Activated T-cell treated with anti-CD3 and anti-CD28 coated beads for 4 hours (primary cell): ENCODE measurements at places on chromosomes 5 and 9.

DNA sequence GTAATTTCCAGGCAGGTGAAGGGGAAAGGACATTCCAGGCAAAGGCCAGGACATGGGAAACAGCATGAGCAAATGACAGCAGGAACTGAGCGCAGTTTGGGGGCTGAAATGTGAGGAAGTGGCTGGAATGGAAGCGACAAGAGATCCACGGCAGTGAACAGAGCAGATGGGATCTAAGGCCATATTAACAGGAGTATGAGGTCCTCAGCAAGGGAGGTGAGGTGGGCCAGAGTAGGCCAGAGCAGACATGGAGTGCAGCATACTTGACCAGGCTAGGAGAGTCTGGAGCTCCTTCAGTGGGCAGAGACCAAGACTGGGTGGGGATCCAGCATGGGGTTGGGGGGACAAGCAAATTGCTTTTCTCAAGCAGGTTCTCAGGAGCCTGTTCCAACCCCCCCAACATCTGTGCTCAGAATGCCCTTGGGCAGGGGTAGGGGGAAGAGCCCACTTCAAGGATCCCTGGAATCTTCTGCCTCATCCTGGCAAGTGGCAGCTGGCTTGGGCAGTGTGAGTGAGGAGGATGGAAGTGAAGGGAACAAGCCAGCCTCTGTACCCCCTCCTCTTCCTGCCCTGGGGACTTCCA, 34.5 kb downstream of the DAB2IP start:
- DNase-seq: no peak

DNA sequence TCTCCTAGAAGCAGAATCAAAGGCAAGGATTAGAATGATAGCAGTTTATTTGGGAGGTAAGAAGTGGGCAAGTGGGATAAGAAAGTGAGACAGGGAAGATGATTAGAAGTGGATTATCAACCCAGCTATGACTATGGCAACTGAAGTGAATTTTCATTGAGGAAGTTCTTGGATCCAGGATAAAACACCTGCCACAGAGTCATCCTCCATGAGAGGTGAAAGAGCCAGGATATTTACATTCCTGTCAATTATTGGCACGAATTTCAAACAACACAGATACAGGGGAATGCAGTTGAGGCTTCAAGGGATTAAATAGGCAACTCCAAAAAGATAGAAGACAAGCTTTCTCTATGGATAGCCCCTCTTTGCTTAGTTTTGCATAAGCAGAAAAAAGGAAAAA, 31.8 kb upstream of the ZNF366 start:
- no peak for DNase-seq

DNA sequence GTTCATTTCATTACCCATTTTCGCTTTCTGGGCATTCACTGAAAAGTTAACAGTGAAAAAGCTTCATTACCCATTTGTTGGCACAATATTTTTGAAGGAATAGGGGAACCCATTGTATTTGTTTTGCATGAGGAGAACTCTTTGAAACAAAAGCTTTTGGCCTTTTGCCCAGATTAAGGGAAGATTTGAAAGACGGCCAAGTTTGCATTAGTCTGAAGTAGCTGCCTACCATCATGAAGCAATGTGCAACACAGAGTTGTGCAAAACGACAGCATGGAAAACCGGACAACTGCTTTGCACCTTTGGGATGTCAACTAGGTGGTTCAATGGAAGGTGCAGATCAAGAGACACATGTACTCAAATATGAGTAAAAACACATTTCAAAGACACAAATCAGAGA, 84.9 kb downstream of the TRPM3 start:
- no peak for DNase-seq

- DNase-seq: no peak
Observed at GRCh38 chr5:159324102-159324755, 6.1 kb downstream of the IL12B start.

DNA sequence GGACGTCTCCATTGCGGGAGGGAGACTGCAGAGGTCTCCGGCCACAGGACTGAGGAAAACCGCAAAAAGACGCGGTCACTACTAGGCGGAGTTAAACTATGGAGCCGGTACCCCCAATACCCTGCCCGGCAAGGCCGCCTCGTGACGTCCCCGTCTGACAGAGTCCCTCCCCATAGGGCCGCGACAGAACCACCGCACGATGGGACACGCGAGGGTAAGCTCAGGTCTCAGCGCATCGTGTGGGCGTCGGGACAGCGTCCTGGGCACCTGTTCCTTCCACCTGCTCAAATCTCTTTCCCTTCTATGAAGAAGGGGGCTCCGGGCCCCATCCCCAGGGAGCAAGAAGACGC, 35.2 kb upstream of the GLDC start:
- peak; percentile 58 for DNase-seq

- no peak for DNase-seq
Observed at GRCh38 chr5:1652873-1653697, 129.3 kb upstream of the LPCAT1 start.

- DNase-seq: no peak
Observed at GRCh38 chr9:4886698-4887097, 94.0 kb downstream of the RCL1 start.

- DNase-seq: no peak
Observed at GRCh38 chr5:116076496-116076895, 8.3 kb upstream of the COMMD10 start.

DNA sequence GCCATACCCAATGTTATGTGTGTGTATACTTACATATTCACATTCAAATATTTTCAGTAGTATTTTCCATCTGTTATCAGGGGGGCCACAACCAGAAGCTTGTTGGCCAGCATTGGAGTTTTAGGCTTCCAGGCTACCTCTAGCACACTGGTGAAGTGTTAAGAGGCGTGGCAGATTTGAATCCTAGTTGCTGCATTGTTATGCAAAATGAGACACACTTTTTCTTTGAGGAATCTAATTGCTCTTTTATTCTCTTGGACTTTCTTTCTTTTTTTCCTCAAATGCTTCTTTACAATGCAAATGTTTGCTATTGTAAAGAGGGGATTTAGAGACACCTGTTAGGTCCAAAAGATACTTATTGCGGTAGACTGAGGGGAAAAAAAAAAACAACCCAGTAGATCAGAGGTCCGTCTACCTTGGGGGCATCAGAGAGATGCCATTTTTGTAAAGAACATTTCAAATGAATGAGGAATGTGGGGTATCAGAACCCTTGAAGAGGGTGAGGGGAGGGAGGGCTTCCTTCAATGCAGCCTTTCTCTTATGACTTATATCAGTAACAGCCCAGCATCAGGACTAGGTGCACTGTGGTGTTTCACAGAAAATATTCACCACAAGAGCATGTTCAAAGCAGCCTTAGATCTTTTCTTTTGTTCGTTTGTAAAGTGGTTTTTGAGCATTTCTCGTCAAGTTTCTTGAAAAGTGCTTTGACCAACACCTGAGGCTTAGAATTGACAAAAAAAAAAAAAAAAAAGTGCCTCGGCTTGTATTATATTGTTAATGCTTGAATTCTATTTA, 3.8 kb downstream of the SMARCA2 start:
- DNase-seq: no peak

DNA sequence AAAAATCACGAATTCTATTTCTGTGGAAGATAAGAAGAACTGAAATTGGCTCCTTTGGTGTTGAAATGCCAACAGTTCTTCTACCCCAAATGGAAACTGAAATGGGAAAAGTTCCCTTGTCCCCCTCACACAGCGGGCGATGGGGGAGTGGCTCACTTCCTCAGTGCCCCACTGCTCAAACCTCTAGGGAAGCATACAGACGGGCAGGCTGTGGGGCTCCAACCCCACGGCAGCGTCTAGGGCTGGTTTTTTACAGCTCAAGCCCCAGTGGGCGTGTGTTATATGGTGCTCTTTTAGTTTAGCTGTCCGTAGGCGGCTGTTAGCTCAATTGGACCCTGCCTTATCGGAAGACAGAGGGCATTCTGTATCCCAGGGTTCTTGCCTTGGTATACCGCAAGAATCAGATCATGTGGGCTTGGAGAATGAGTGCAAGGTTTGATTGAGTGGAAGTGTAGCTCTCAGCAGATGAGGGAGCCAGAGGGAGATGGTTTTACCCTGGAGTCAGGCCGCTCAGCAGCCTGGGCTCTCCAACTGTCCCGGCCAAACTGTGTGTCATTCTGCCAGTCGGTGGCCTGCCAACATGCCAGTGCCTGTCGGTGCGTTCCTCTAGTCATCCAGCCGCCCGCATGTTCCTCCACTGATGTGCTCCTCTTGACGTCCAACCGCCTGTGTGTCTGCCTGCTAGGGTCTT, 166.3 kb upstream of the ZNF608 start:
- DNase-seq: no peak

DNA sequence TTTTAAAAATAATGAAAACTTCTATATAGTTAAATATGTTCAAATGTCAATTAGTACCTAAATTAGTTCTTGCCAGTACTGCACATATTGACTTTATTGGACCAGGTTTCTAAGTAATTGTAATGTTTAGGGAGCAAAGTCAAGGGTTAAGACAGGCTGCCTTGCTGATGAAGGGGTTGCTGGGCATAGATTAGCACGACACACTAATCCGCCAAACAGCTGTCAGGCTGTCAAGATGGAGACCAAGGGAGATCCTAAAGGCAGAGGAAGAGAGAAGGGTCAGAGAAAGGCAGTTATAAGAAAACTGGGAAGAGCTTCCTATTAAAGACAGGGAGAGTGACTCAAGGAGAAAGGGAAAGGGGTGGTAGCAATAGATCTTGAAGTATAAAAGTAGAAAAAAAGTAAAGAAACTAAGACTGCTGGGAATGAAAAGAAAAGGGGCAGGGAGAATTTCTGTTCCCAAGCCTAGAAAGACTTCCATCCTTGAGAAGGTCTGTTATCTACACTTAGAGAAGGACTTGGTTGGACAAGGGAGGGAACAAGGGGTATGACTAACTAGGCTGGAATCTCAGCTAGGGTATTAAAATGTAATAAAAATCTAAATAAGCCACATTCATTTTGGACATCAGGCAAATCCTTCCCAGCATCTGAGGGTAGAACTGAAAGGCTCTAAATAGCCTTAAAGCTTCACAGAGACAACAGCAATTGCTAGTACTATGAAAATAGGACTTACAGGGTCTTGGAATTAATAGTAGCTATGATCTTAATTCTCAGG, 188.7 kb downstream of the FBXL17 start:
- no peak for DNase-seq

GRCh38 chr5:9361835-9362234, 184.0 kb downstream of the SEMA5A start:
- DNase-seq: peak; percentile 7

GRCh38 chr5:88666761-88667495, 216.1 kb downstream of the MEF2C start:
- DNase-seq: no peak

DNA sequence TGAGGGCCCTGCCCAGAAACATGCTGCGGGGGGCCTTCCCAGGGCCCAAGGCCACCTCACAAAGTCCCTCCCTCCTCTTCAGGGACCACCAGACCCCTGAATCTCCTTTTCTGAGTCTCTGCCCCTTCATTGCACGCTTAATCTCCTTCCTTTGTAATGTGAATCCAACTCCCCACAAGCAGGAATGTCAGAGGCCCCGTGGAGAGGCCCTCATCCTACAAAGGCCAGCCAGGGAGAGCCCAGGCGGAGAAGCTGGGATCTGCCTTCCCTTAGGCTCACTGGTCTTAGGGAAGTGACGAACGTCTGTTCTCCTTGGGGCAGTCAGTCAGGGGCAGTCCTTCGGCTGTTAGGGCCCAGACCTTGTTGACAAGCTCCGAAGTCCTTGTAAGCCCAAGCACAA, 2.3 kb downstream of the SMIM33 start:
- DNase-seq: no peak

GRCh38 chr9:120868676-120869359, 8.2 kb downstream of the PHF19 start:
- peak; percentile 97 for DNase-seq

DNA sequence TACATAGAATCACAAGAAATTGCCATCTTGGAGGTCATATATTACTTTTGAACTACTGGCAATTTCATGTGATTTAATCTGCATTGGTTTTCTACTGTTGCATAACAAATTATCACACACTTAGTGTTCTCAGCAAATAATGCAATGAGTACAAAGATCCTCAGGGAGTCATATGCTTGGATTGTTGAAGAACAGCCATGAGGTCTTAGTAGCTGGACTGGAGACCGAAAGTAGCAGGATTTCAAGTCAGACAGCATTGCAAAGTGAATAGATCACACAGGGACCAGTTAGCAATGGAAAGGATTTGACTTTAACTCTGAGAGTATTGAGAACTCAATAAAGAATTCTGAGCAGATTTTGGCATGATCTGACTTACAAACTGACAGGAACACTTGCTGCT, 32.2 kb upstream of the FRMD3 start:
- no peak for DNase-seq

DNA sequence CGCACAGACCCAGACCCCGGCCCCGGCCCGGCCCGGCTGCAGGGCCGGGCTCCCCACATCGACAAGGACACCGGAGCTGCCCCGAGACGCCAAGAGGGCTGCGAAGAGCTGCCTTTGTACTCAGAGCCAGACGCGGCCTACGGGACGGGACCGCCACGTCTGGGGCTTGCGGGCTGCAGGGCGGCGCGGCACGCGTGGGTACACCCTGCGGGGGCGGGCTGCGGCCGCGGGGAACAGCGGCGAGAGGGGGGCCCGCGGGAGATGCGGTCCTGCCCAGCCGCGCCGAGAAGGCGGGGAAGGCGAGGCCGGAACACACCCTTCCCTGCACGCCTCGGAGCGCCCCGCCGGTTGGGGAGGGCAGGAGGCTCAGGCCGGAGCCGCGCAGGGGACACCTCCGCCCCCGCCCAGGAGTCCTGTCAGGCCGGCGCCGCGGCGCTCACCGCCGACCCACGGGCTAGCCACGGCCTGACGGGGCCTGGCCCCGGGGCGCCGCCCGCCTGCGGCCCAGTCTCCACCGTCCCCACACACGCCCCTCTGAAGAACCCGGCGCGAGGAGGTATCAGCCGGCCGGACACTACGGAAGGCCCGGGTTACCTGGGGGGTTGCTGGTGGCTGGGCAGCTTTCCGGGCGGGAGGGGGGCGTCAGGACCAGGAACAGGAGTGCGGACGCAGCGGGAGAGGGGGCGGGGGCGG, 478 bp downstream of the RAB14 start:
- DNase-seq: peak; percentile 42

- DNase-seq: no peak
Observed at GRCh38 chr9:90325913-90326653, 316.5 kb downstream of the DIRAS2 start.

- DNase-seq: no peak
Observed at GRCh38 chr5:516338-516925, 7.8 kb downstream of the SLC9A3 start.
